ENCODE measurements at places on chromosomes 1 and 21. TPM values are rescaled to one million over a fixed set of nuclear protein-coding genes. Genes with fewer than 3 reads are reported as not detected.
A peak's percentile ranks its signal among the peaks of the same experiment; 100 is the strongest.

GRCh38 chr1:223531742-223532341 is 133.7 kb downstream of the CAPN8 start:
- peaks cover 7% of the 10 kb centered on the region for H3K27me3 ChIP-seq
- no peaks in the 10 kb centered on the region for H3K4me1 ChIP-seq
- H3K4me3 ChIP-seq, result no peak overlapping the region
- no peak overlapping the region for H3K27ac ChIP-seq
- peak; percentile 71 for DNase-seq

- peaks cover 52% of the 10 kb centered on the region for H3K36me3 ChIP-seq
- peaks cover 26% of the 10 kb centered on the region for H3K4me1 ChIP-seq
- H3K4me3 ChIP-seq, result peak overlapping the region; percentile 8
- H3K27ac ChIP-seq, result peak overlapping the region; percentile 64
- DNase-seq, result peak; percentile 70
Observed at GRCh38 chr1:54220004-54220811, 20.2 kb downstream of the MRPL37 start.

- peak overlapping the region; percentile 14 for H3K27ac ChIP-seq
- H3K27me3 ChIP-seq, result no peaks in the 10 kb centered on the region
- no peak overlapping the region for H3K4me3 ChIP-seq
- peaks cover 48% of the 10 kb centered on the region for H3K4me1 ChIP-seq
- no peak for DNase-seq
Observed at GRCh38 chr1:234538930-234539649, 60.1 kb upstream of the TARBP1 start.

GRCh38 chr1:2601721-2602303 is 15.2 kb downstream of the PRXL2B start:
- no peak for DNase-seq
- no peak overlapping the region for H3K27ac ChIP-seq
- no peaks in the 10 kb centered on the region for H3K36me3 ChIP-seq
- no peaks in the 10 kb centered on the region for H3K4me1 ChIP-seq

DNA sequence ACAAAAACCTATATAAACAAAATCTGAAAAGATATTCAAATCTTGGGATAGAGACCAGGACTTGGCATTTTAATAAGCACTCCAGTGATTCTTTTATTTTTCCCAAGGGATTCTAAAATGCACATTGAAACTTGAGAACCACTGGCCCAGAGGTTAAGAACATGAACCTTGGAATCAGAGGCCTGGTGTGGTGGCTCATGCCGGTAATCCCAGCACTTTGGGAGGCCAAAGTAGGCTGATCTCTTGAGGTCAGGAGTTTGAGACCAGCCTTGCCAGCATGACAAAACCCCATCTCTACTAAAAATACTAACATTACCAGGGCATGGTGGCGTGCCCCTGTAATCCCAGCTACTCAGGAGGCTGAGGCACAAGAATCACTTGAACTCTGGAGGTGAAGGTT is 12.9 kb upstream of the CEP85 start:
- H3K4me3 ChIP-seq, result no peak overlapping the region
- H3K4me1 ChIP-seq, result peaks cover 11% of the 10 kb centered on the region
- H3K36me3 ChIP-seq, result no peaks in the 10 kb centered on the region
- H3K27ac ChIP-seq, result no peak overlapping the region
- peaks cover 5% of the 10 kb centered on the region for H3K27me3 ChIP-seq

- no peaks in the 10 kb centered on the region for H3K27me3 ChIP-seq
- no peak overlapping the region for H3K27ac ChIP-seq
- H3K36me3 ChIP-seq, result no peaks in the 10 kb centered on the region
- no peaks in the 10 kb centered on the region for H3K4me1 ChIP-seq
- peak; percentile 4 for DNase-seq
- H3K4me3 ChIP-seq, result no peak overlapping the region
Observed at GRCh38 chr21:43467785-43468184, 40.9 kb upstream of the SIK1 start.

- H3K4me1 ChIP-seq, result no peaks in the 10 kb centered on the region
- DNase-seq, result no peak
- H3K4me3 ChIP-seq, result no peak overlapping the region
- no peak overlapping the region for H3K27ac ChIP-seq
- peaks cover 91% of the 10 kb centered on the region for H3K36me3 ChIP-seq
Observed at GRCh38 chr1:161342177-161342576, 25.5 kb downstream of the CFAP126 start.

DNA sequence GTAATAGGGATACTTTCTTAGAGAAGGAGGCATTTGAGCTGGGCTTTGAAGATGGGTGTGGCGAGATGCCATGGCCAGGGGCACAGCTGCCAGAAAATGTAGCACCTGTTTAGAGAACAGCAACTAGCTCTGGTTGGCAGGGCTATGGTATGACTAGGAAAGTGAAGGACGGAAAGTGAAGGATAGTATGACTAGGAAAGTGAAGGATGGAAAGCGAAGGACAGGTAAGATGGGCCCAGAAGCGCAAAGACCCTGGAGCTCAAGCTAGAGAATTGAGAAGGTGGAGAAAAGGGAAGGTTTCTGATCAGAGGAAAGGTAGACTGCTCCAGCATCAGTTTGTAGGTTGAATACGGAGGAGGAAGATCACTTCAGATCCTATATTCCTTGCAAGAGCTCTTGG is 205.4 kb downstream of the SLC35F3 start:
- H3K36me3 ChIP-seq, result no peaks in the 10 kb centered on the region
- no peak overlapping the region for H3K27ac ChIP-seq
- H3K4me3 ChIP-seq, result no peak overlapping the region
- peaks cover 6% of the 10 kb centered on the region for H3K27me3 ChIP-seq
- H3K4me1 ChIP-seq, result no peaks in the 10 kb centered on the region

- H3K4me1 ChIP-seq, result peaks cover 38% of the 10 kb centered on the region
- H3K36me3 ChIP-seq, result no peaks in the 10 kb centered on the region
- DNase-seq, result no peak
Observed at GRCh38 chr1:218459878-218460711, 115.0 kb downstream of the TGFB2 start.

The ACKR1 gene
- 30.4 TPM for total RNA-seq

The CYP4A22 gene
- total RNA-seq, result not detected

The BRINP2 gene
- total RNA-seq, result not detected

The C1orf185 gene
- not detected for total RNA-seq

The LEFTY2 gene
- 1.2 TPM for total RNA-seq

The LCE3D gene
- total RNA-seq, result not detected

The RC3H1 gene
- total RNA-seq, result 41.1 TPM
